ENCODE measurements at places on chromosomes 11 and 22. TPM values are rescaled to one million over a fixed set of nuclear protein-coding genes. Genes with fewer than 3 reads are reported as not detected.

KIAA1671 gene
- total RNA-seq, result 0.11 TPM

LSP1 gene
- 0.73 TPM for total RNA-seq

PNPLA3 gene
- 0.38 TPM for total RNA-seq

SLC22A12 gene
- total RNA-seq, result not detected

MYEOV gene
- total RNA-seq, result 92.3 TPM

DNA sequence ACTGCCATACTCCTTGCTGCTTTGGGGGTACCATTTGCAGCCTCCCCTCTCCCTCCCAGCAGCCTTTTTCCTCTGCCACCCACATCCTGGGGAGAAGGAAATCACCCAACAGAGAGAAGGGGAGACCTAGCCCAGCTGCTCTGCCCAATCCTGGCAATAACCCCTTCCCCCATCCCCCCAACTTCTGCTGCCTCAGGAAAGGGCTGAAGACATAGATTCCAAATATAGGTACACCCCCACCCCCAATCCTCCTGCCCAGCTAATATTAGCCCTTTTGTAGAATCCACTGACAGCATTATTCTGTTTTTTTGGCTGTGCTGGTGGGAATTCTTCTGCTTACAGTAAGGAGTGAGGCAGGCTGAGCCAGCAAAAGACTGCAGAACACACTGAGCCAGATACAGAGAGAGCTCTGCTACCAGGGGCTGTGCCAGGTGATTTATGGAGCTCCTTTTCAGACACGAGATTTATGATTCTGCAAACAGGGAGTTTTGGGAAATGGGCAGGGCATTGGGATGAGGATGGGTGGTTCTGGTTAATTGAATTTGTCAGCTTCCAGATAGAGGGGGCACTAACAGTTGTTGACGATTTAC, 164.0 kb downstream of the TENM4 start:
- no peak overlapping the region for H3K4me3 ChIP-seq
- no peak for DNase-seq
- H3K27me3 ChIP-seq, result no peaks in the 10 kb centered on the region
- H3K36me3 ChIP-seq, result no peaks in the 10 kb centered on the region
- no peaks in the 10 kb centered on the region for H3K4me1 ChIP-seq

GRCh38 chr11:66595245-66595904, 2.4 kb downstream of the CCS start:
- peaks cover 32% of the 10 kb centered on the region for H3K4me1 ChIP-seq
- peak overlapping the region; percentile 64 for H3K27ac ChIP-seq
- peaks cover 28% of the 10 kb centered on the region for H3K36me3 ChIP-seq
- DNase-seq, result peak; percentile 35

DNA sequence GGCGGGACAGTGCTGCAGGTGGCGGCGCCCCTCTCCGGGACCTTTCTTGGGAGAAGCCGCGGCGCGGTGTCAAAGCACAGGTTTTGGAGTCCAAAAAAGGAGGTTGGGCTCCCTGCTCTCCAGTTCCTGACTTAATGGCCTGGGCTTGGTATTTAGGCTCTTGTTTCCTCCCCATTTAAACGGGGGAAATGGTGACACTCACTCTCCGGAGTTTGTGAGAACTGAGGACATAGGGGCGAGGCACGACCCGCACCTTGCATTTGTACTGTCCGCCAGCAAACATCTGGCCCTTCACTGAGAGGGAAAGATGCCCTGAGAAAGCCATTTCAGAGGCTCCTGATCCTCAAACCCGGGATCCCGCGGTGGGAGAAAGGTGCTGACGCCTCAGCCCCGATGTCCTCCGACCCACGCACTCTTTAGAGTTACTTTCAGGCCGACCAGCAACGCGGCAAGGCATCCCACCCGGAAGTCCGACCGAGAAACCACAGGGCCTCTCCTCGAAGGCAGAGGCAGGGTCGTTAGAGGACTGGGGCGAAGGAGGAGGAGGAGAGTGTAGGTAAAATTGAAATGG, 2.9 kb upstream of the WDR74 start:
- DNase-seq, result no peak
- H3K4me1 ChIP-seq, result peaks cover 8% of the 10 kb centered on the region
- no peaks in the 10 kb centered on the region for H3K27me3 ChIP-seq
- peak overlapping the region; percentile 89 for H3K27ac ChIP-seq
- peak overlapping the region; percentile 33 for H3K4me3 ChIP-seq

DNA sequence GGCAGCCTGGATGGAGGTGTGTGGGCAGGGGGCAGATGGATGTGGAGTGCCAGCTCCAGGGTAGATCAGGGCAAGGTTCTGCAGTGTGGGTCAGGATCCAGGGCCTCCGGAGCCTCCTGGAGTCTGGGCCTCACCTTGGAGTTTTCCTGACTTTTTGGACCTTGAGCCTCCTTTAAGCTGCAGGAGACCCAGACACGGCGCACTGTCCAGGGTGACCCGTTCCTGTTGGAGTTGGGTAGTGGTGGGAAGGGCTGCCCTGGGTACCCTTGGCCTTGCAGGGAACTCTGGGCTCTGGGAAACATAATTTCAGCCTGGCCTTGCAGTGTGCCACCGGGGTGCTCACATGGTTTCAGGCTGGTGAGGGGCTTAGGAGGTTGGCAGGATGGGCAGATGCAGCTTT, 17.0 kb downstream of the MGAT3 start:
- no peak overlapping the region for H3K4me3 ChIP-seq
- no peaks in the 10 kb centered on the region for H3K27me3 ChIP-seq
- DNase-seq, result no peak
- H3K36me3 ChIP-seq, result peaks cover 9% of the 10 kb centered on the region
- H3K27ac ChIP-seq, result peak overlapping the region; percentile 92

DNA sequence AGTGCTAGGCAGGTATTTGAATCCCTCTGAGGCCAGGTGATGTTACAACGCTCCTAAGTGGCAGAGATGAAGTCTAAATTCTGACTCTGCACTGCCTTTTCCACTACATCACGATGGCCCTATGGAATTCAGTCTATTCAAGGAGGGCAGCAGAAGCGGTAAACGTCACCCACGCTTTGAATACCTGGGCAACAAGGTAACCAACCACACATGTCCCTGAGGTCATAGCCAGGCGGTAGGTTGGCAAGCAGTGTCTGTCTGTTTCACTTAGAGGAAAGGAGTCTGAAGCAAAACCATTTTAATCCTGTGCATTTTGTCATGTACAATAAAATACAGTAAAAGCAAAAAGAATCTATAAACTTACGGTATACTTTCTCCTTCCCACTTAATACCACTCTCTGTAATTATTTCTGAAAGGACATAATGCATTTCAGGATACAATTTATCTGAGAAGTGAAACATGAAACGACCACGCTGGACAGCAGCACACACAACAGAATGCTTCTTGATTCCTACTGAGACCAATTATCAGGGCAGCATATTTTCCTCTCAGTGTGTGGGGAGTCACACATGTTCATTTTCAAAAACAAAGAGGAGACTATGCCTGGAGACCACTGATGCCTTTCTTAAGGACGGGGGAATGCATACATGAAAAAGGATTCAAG, 51.3 kb downstream of the PRDM10 start:
- peaks cover 5% of the 10 kb centered on the region for H3K36me3 ChIP-seq
- H3K4me3 ChIP-seq, result no peak overlapping the region
- peak overlapping the region; percentile 70 for H3K27ac ChIP-seq
- H3K4me1 ChIP-seq, result peaks cover 23% of the 10 kb centered on the region
- no peak for DNase-seq

- no peaks in the 10 kb centered on the region for H3K27me3 ChIP-seq
- no peak overlapping the region for H3K4me3 ChIP-seq
- peaks cover 6% of the 10 kb centered on the region for H3K4me1 ChIP-seq
- H3K36me3 ChIP-seq, result no peaks in the 10 kb centered on the region
Measured at GRCh38 chr11:113577356-113578032, 102.3 kb upstream of the DRD2 start.

GRCh38 chr11:9047964-9048523, 43.4 kb downstream of the SCUBE2 start:
- H3K36me3 ChIP-seq, result no peaks in the 10 kb centered on the region
- H3K4me1 ChIP-seq, result no peaks in the 10 kb centered on the region
- DNase-seq, result no peak
- H3K27me3 ChIP-seq, result peaks cover 23% of the 10 kb centered on the region
- H3K27ac ChIP-seq, result no peak overlapping the region
- H3K4me3 ChIP-seq, result no peak overlapping the region

- H3K27ac ChIP-seq, result no peak overlapping the region
- H3K27me3 ChIP-seq, result peaks cover 6% of the 10 kb centered on the region
- H3K4me3 ChIP-seq, result no peak overlapping the region
- no peaks in the 10 kb centered on the region for H3K4me1 ChIP-seq
- DNase-seq, result no peak
Measured at GRCh38 chr11:79086056-79086455, 354.8 kb downstream of the TENM4 start.

- H3K36me3 ChIP-seq, result no peaks in the 10 kb centered on the region
- H3K27ac ChIP-seq, result no peak overlapping the region
- no peak for DNase-seq
- no peaks in the 10 kb centered on the region for H3K27me3 ChIP-seq
- H3K4me1 ChIP-seq, result peaks cover 12% of the 10 kb centered on the region
Measured at GRCh38 chr11:10926801-10927211, 69.0 kb upstream of the ZBED5 start.

GRCh38 chr22:47101321-47101885, 339.0 kb downstream of the TBC1D22A start:
- no peaks in the 10 kb centered on the region for H3K4me1 ChIP-seq
- no peak overlapping the region for H3K4me3 ChIP-seq
- H3K36me3 ChIP-seq, result no peaks in the 10 kb centered on the region
- H3K27ac ChIP-seq, result no peak overlapping the region
- DNase-seq, result no peak
- H3K27me3 ChIP-seq, result no peaks in the 10 kb centered on the region

DNA sequence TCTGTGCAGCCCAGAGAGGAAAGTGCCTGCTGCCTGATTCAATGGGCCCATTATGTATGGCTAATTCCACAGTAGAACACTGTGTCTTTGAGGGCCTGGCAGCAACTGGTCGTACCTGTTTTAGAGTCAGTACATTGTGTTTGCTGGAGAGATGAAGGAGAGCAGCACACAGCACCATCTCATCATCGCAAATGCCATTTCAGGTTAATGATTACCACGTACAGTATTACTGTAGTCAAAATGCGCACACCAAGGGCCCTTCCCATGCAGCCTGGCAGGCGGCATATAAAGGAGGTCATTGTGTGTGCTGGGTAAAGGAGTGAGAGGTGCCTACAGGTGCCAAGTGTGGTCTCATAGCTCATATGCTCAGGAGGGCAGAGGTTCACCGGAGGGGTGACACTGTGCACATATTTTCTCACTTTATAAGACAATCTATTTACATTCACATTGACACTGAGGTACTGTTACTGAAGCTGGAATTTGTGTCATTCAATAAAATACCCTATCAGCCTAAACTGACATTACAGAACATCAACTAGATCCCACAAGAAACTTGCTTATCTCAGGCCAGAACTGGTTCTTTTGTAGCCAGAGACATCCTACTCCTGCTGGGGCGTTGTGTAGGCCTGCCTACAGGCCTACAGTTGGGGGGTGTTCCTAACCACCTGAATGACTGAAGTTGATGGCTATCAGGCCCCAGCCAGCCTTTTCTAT, 90.4 kb downstream of the APIP start:
- H3K27ac ChIP-seq, result peak overlapping the region; percentile 60
- DNase-seq, result no peak

GRCh38 chr11:104525416-104525815, 361.5 kb upstream of the PDGFD start:
- DNase-seq, result no peak
- no peaks in the 10 kb centered on the region for H3K36me3 ChIP-seq
- no peaks in the 10 kb centered on the region for H3K4me1 ChIP-seq

DNA sequence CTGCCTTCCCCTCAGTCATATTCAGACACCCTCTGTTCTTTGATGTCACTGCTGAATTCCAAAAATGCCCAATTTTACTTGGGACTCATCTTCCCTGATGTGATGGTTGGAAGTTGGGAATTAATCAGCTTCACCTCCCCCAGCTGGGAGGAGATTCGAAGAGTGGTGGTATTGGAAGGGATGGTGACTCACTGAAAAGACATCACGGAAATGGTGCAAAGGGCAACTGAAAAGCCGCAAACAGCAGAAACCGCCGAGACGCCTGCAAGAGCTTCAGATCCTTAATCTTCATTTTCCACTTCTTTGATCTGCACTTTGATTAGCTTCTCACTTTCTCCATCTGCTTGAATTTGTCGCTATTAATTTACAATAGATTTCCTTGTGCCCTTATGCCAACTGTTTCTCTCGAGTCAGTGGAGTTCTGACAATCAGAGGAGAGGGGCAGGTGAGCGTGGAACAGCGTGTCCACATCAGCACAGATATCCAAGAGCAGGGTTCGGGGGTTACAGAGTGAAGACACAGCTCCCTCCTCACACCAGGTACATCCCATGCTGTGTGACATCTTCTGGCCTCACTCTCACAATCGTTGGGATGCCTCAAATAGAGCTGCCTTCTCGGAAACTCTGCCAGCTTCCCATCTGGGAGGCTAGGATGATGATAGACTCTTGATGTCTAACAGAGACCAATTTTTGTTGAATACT, 325.4 kb downstream of the BRD1 start:
- peaks cover 8% of the 10 kb centered on the region for H3K36me3 ChIP-seq
- H3K27me3 ChIP-seq, result no peaks in the 10 kb centered on the region
- no peak for DNase-seq
- no peak overlapping the region for H3K4me3 ChIP-seq
- no peaks in the 10 kb centered on the region for H3K4me1 ChIP-seq

- DNase-seq, result no peak
- H3K27ac ChIP-seq, result no peak overlapping the region
- H3K4me1 ChIP-seq, result peaks cover 29% of the 10 kb centered on the region
- no peak overlapping the region for H3K4me3 ChIP-seq
Measured at GRCh38 chr11:117022526-117022925, 75.7 kb downstream of the SIK3 start.

DNA sequence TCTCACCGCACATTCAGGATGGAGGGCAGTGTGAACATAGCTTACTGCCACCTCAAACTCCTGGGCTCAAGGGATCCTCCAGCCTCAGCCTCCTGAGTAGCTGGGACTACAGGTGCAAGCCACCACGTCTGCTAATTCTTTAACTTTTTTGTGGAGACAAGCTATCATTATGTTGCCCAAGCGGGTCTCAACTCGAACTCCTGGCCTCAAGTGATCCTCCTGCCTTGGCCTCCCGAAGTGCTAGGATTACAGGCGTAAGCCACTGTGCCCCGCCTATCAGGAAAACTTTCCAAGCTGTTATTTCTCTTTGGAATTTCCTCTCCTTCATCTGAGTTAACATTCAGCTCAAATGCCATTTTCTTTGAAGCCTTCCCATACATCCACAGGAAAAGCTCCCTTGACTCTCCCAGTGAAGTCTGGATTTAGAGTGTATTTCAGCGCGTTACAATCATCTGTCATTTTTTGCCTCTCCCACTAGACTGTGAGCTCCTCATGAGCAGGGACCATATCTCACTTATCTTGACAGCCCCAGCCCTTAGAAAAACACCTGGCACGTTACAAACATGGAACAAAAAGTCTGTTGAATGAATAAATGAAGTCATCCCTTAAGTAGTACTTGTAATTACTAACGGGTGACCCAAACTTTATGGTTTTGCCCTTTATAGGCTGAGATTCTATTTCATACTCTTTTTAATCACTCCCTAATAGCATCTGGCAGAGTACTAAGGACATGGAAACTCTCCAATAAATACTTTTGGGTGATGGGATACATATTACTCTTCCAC, 2.2 kb downstream of the MRTFA start:
- H3K27me3 ChIP-seq, result no peaks in the 10 kb centered on the region
- peak; percentile 41 for DNase-seq
- H3K4me3 ChIP-seq, result no peak overlapping the region
- no peak overlapping the region for H3K27ac ChIP-seq

- peaks cover 23% of the 10 kb centered on the region for H3K4me1 ChIP-seq
- no peaks in the 10 kb centered on the region for H3K27me3 ChIP-seq
- no peak for DNase-seq
- no peak overlapping the region for H3K27ac ChIP-seq
- H3K4me3 ChIP-seq, result no peak overlapping the region
- no peaks in the 10 kb centered on the region for H3K36me3 ChIP-seq
Measured at GRCh38 chr22:45640291-45640940, 31.2 kb upstream of the ATXN10 start.

All from K562 (cell line).